Renal cortex interstitium (tissue), 15 donors: ENCODE measurements at places on chromosomes 2 and 18. TPM values are rescaled to one million over a fixed set of nuclear protein-coding genes. Genes with fewer than 3 reads are reported as not detected.

DNA sequence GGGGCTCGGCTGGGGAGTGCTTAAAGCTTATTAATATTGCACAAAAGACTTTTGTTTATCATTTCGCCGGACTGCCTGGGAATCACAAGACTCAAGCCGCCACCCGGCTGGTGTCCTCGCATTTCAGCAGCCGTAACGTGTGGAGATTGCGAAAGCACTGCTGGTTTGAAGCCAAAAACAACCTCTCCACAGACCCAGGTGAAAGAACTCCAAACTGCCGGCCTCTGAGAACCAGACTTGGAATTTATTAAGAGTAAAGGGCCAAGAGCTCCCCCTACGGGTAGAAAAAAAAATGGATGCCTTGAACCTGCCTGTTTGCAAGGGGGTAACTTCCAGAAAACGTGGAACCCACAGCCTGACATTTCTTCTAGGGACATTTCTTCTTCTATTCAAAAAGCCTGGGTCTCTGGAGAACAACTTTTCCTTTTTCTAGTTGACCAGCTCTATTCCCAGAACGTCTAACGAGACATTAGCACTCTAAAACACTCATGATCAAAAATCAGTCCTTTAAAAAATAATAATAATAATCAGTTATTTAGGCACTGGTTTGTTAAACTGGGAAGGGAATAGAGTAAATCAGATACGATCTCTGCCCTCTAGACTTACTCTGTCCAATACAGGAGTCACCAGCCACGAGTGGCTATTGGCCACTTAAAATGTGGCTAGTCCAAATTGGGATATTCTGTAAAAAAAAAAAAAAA lies 216.3 kb downstream of the C1D start:
- DNase-seq, result peak; percentile 97

- DNase-seq, result peak; percentile 33
Measured at GRCh38 chr2:39119732-39120520, 925 bp downstream of the SOS1 start.

GRCh38 chr2:230885463-230886130 lies 20.9 kb downstream of the ITM2C start:
- DNase-seq, result no peak

The TUBA4B gene
- polyA plus RNA-seq, result 0.93 TPM

DNA sequence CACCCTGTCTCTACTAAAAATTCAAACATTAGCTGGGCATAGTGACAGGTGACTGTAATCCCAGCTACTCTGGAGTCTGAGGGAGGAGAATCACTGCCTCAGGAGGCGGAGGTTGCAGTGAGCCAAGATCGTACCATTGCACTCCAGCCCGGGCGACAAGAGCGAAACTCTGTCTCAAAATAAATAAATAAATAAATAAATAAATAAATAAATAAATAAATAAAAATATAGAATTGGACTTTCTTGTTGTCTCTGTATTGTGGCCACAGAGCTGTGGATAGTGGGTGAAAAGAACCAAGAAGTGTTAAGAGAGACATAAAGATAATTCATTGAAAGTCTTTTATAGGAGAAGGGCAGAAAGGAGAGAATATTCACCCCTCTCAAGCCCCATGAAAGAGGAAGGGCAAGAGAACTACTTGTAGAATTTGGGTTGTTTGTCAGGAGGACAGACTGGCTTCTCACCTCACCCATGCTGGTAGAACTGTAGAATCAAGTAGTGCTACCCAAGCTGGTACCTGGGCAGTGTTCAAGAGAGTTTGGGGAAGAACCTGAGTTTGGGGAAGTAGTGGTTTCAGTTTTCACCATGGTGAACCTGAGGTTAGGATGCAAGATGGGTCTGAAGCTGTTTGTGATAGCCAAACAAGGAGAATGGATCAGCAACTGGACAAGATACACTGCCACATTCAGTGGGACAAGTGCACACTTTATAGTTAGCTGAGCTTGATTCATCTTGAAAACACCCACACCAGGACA lies 256.5 kb downstream of the CD226 start:
- no peak for DNase-seq

DNA sequence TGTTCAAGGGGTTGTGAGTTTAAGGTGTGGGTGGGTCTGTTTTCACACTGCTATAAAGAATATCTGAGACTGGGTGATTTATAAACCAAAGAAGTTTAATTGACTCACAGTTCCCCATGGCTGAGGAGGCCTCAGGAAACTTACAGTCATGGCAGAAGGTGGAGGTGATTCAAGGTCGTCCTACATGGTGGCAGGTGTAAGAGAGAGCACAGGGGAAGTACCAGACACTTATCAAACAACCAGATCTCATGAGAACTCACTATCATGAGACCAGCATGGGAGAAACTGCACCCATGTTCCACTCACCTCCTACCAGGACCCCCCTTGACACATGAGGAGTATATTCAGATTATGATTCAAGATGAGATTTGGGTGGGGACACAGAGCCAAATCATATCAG lies 38.0 kb downstream of the RHBDD1 start:
- no peak for DNase-seq

DNA sequence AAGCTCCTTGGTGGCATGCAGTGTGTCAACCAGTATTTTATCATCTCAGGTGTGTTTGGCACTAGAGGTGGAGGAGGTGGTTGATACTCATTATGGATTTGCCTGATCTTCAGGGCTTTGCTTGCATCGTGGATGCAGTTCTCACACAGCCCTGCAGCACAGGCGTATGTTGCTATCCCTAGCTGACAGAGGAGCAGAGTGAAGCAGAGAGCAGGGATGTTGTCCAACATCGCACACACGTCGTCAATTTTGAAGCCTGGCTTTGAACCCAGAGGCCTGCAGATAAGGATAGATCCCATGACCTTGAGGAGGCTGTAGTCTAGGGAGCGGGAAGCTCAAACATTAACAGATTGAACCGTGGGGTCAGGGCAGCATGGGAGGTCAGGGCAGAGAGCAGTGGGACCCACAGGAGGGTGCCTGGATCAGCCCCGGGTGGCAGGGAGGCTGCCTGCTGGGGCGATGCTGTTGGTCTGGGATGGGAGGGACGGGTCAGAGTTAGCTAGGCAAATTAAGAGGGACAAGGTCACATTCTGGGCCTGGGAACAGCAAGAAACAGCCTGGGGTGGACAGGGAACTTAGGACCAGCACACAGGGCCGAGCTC lies 4.2 kb downstream of the RNF144A start:
- no peak for DNase-seq

DNA sequence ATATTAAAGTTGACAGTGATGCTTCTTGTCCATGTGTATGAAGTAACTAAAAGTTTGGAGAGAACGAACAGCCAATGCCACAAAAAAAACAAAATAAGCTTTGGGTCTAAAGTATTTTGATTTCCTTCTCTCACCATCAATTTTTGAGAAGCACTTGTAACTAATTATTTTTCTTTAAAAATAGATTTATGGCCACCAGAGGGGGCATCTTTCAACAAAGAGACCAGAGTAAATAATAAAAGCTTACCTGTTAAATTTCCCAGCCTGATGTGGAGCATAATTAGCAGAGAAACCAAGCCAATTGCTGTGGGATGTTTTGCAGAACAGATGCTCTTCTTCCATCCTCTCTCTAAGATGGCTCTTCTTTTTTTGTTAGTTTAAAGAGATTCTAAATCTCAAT lies 29.0 kb downstream of the LINC00305 start:
- DNase-seq, result no peak

The GRHL1 gene
- polyA plus RNA-seq, result 4.7 TPM

The SERPINB2 gene
- polyA plus RNA-seq, result 0.33 TPM

GRCh38 chr2:232535761-232536530 lies 3.5 kb upstream of the CHRNG start:
- DNase-seq, result no peak

DNA sequence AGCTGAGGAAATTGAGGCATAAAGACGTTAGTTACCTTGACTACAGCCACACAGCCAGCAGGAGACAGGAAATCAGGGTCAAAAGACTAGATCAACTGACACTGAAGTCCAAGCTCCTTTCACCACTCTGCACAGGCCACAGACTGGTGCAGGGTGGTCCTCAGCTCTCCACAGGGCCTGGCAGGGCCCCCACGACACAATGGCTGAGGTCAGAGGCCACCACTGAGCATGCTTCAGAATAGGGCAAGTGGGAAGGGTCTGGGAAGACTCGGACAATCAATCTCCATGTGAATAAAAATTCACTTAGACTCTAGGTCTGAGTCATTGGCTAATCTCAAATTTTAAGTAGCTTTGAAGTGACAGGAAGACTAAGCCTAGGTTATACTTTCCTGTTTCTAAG lies 201.7 kb downstream of the ALK start:
- no peak for DNase-seq

DNA sequence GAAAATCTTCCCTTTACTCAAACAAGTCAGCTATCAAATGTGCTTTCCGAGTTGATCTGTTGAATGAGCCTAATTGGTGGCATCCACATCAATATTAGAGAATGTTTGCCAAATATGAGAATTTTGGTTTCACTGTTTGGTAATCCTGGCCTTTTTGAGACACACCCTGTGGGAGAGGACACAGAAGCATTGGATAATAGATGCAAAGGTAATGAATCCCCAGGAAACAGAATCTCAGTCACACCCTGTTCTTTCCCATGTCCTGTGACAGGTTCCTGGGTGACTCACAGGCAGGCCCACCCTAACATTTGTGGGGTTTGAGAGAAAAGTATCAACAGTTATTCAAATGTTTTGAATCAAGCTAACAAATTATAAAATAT lies 99.8 kb upstream of the PELI1 start:
- DNase-seq, result no peak

The RMND5A gene
- 65.4 TPM for polyA plus RNA-seq

GRCh38 chr18:24736662-24737330 lies 276.4 kb downstream of the HRH4 start:
- DNase-seq, result no peak

- DNase-seq, result no peak
Measured at GRCh38 chr2:200863782-200864175, 679 bp downstream of the CLK1 start.

DNA sequence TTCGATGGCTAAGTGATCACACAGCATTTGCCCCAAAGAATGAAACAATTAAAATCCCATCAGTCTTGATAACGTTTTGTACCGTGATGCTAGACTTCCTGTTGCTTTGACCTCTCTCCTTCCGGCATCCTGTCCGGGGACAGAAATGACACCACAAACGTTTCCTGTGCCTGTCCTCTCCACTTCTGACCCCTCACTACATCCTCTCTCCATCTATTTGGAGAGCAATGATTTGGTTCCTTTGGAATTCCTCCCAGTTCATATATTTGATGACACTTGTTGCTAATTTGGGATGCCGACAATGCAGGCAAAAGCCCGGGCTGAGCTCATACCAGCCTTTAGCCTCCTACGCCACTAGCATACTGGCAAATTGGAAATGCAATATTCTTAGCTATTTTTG lies 151.2 kb upstream of the CCDC68 start:
- peak; percentile 26 for DNase-seq

The C2orf72 gene
- 6.4 TPM for polyA plus RNA-seq

- no peak for DNase-seq
Measured at GRCh38 chr2:234290671-234291070, 206.2 kb downstream of the ARL4C start.

GRCh38 chr2:20422402-20423271 lies 24.2 kb upstream of the RHOB start:
- no peak for DNase-seq

The HPCAL1 gene
- 20.4 TPM for polyA plus RNA-seq

- no peak for DNase-seq
Measured at GRCh38 chr18:35495536-35496314, 2.0 kb downstream of the INO80C start.

GRCh38 chr2:191800874-191801273 lies 46.0 kb downstream of the CAVIN2 start:
- DNase-seq, result no peak

- DNase-seq, result no peak
Measured at GRCh38 chr2:60857056-60857455, 24.3 kb upstream of the REL start.

- no peak for DNase-seq
Measured at GRCh38 chr18:34848695-34849094, 138.6 kb downstream of the DTNA start.
